PC-9 (cell line): ENCODE measurements at places on chromosomes 2 and 18. TPM values are rescaled to one million over a fixed set of nuclear protein-coding genes. Genes with fewer than 3 reads are reported as not detected.

The UGT1A5 gene
- total RNA-seq, result 71.3 and 91.2 TPM in 2 replicates

The FZD7 gene
- 26.8 and 30.9 TPM in 2 replicates for total RNA-seq

The AMER3 gene
- not detected in 2 replicates for total RNA-seq

The IGFBP5 gene
- total RNA-seq, result 5.5 and 10.0 TPM in 2 replicates

The SLC5A6 gene
- 49.0 and 70.0 TPM in 2 replicates for total RNA-seq

DNA sequence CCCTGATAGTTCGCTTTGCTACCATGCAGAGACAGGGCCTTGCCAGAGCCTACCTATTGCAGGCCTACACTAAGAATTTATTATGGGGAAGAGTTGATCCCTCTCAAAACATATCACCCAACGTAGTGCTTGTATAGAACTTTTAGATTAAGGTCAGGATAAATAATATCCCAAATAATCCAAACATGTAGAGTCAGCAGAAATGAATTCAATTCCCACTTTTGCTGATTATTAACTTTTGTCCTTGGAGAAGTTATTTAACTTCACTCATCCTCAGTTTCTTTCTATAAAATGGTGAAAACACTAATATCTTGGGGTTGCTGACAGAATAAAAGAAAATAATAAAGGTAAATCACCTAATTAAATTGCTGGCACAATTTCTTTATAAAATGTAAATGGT, 294.1 kb downstream of the XIRP2 start:
- DNase-seq, result no peak

DNA sequence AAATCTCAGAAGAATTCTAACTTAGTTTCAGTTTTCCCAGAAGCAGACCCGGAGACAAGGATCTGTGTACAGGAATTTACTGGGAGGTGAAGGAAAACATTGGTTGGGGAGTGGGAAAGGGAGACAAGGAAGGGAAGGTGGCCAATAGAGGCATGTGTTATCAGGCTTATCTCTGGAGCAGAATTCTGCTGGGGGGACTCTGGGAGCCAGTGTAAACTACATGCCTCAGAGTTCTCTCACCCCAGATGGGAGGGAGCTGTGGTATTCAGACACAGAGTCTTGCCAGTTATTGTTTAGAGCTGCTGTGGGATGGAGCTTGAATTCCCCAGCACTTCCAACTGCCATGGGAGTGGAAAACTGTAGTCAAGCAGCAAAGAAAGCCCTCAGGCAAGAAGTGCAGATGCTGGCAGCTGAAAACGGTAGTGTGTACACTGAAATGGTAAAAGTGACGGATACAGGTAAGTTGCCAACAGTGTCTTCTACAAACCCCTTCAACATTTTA, 19.0 kb downstream of the DNPEP start:
- peak; percentile 46 for DNase-seq

DNA sequence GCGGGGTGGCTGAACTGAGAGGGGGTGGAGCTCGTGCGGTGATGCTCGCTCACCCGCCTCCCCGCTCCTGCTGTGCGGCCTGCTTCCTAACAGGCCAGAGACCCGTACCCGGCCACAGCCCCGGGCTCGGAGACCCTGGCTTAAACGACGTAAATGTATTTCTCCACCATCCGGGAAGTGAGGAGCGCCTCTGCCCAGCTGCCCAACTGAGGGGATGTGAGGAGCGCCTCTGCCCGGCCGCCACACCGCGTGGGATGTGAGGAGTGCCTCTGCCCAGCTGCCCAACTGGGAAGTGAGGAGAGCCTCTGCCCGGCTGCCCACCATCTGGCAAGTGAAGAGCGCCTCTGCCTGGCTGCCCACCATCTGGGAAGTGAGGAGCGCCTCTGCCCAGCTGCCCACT, 110.6 kb downstream of the HS6ST1 start:
- no peak for DNase-seq

- no peak for DNase-seq
Observed at GRCh38 chr2:132937629-132938028, 267.6 kb upstream of the LYPD1 start.

GRCh38 chr2:209321076-209321475, 102.8 kb upstream of the MAP2 start:
- no peak for DNase-seq

DNA sequence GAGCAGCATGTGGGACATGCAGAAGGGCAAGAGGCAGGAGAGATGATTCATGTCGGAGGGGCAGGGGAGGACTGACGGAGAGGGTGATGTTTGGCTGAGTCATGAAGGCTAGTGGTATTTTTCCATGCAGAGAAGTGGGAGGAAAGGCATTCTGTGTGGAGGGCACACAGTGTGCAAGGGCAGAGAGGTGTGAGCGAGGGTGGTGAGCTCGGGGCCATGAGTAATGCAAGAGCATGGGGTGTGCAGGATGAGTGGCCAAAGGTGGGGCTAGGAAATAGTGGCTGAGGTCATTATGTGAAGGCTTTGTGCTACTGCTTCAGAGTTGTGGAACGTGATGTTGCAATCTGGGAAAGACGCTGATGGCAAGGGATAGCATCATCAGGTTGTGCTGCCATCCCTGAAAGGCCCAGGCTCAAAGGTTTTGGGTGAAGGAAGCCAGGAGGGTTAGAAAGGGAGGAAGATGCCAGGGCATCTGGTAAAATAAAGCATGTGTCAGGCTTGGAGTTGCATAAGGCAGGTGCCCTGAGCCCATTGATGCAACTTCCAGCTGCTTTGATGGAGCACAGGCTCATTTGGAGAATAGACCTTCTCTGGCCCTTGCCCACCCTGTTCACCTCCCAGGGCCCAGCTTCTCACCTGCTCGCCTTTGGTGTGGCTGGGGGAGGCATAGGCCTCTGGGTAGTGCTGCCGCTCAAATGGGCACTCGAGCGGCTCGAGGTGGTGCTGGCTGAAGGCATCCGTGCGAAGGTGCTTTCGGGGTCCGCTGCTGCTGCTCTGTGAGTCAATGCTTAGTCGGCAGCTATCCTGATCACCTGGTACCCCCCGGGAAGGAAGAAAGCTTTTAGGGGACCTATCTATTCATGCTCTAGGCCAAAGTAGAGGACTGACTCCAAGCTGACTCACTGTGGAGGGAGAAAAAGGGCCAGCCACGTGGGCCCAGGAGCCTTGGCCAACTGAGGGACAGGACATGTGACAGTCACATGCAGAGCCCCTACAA, 37.5 kb downstream of the PAX8 start:
- peak; percentile 92 for DNase-seq

- no peak for DNase-seq
Observed at GRCh38 chr2:38170067-38170466, 94.1 kb upstream of the CYP1B1 start.

DNA sequence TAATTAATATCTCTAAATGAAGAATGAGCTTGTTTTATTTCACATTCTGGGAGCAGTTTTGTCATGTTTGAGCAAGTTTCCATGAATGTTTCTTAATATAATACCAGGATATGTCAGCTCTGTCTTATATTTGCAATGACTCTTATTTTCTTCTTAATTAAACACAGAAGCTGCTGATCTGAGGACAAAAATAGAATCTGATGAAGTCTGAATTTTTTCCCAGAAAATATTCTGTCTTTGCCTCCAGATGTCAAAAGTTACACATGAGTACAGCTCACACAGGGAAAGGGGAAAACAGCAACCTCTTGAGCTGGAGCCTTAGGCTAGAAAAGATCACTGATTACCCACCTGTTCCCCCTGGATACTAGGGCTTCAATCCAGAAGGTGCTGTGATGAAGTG, 606.6 kb upstream of the SYT4 start:
- no peak for DNase-seq

GRCh38 chr2:126700677-126701076, 44.7 kb downstream of the GYPC start:
- no peak for DNase-seq

DNA sequence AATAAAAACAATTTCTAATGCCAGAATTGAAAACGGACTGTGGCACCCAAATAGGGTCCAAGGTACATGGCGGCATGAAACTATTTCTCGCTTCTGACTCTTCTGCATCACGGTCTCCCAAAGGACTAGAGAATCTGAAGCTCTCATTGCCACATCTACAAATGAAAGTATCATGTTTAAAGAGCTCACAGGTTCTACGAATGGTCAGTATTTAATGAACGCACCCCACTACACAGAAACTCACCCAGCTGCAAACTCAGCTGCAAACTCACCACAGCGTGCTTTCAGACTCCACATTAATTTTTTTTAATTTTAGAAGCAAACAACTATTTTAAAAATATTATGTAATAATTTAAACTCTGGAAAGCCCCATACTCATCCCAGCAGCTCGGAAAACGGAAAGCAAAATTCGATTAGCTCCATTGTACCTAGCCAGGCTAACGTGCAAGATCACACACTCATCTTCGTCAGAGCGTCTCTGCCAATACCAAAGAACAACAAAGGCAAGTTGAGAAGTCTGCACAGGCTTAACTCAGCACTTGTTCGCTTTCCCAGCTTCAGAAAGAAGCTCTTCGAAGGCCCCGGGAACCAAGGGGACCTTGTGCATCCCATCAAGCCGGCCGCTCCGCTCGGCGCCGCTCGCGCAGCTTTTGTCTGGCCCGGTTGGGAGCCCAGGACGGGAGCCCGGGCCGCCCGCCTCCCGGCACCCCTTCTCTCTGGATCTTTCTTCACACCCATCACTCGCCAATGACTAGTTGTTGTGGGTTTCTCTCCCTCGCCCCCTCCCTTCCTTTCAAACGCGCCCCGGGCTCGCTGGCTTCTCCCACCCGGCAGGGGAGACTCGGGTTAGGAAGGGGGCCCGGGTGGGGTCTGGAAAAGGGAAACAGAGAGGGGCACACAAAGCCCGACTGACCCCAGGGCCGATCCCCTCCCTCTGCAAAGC, 785 bp downstream of the CLASP1 start:
- peak; percentile 43 for DNase-seq

- DNase-seq, result no peak
Observed at GRCh38 chr2:37771600-37772088, 100.2 kb upstream of the CDC42EP3 start.

DNA sequence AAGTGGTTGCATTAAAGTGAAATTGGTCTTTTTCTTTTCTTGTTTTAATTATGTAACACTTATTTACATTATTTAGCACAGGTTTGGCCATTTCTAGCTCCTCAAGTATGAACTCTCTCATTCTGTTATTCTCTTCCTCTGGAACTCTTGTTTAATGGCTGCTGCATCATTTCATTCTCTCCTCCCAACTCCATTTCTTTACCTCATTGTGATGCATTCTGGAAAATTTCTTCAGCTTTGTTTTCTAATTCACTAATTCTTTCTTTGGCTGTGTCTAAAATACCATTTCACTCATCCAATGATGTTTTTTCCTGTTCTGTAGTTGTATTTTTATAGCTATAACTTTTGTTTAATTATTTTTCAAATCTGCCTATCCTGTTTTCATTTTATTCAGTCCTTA, 22.5 kb upstream of the NMUR1 start:
- no peak for DNase-seq

- no peak for DNase-seq
Observed at GRCh38 chr2:31932589-31932988, 78.2 kb downstream of the MEMO1 start.

GRCh38 chr2:3594493-3595281, at the start of gene COLEC11:
COLEC11 (plus strand) TSS chr2:3595112; CDS start chr2:3604341, 9,229 bp downstream.
- DNase-seq, result no peak

GRCh38 chr18:78496079-78496478, 483.5 kb upstream of the SALL3 start:
- no peak for DNase-seq

DNA sequence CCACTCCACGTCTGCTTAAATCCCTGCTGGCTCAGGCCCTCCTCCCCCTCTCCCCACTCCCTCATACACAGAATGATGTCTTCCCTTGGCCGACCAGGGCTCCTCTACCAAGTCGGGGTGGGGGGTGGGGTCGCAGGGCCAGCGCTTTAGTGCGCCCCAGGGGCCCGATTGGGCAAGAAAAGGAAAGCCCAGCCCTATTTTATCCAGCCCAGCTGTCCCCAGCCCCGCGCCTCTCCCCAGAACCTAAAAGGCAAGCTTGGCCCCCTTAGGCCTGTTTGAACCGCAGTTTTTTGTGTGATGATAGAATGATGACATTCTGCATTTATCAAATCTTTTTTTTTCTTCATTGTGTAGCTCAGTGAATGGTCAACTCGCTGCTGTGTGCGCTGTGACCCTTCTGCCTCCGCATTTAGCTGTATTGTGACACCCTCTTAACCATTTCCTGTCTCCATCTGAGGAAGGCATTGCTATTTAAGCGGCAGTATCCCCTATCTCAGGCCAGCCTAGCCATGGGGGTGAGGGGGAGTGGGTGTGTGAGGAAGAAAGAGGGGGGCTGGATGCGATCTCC, 231.4 kb downstream of the HAUS1 start:
- DNase-seq, result no peak
